Dorsolateral prefrontal cortex (tissue), 122 donors: ENCODE measurements at places on chromosomes 5 and 9. TPM values are rescaled to one million over a fixed set of nuclear protein-coding genes. Genes with fewer than 3 reads are reported as not detected.

GRCh38 chr5:135576075-135576599 lies 2.7 kb downstream of the CXCL14 start:
- no peak for DNase-seq

- no peak for DNase-seq
These were observed 434.5 kb upstream of the TUSC1 start for GRCh38 chr9:26112724-26113123.

Gene ZFP2
- 7.4 TPM for total RNA-seq

DNA sequence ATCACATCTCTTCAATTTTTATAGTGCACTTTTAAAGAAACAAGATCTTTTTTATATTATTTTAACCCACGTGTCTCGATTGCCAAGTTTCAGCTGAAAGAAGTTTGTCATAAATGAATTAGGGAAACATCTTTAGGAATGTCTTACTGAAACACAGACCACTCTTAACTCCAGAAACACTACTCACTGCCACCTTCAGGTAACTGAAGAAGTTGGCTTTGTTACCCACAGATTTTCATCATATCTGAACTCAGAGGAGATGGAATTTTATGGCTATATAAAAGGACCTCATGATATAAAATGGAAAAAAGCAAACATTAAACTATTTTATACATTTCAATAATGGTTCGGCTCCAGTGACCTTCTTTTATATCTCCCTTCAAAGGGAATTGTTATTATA lies 158.0 kb downstream of the SEMA5A start:
- no peak for DNase-seq

DNA sequence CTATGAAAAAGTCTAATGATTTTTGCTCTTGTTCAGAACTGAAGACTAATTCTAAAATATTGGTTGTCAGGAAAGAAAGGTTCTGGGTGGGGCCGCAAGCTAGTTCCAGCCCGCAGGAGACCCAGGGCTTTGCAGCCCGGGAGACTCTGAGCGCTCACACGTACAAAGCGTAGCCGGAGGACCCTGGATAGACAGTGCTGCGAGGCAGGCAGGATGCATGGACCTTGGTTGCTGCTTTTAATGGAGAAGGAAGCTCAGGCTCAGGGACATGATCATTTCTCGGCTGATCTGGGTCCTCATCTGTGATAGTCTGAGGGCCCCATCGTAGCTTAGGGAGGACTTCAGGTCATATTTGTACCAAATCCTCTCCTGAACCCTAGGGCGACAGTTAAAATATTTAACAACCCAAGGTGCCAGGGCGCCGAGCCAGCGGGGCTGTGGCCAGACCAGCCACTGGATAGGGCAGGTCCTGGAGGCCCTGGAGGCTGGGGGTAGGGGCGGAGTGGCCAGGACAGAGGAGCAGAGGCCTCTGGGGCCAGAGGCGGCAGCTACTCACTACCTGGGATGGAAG lies 70.1 kb upstream of the UNC5A start:
- peak; percentile 11 for DNase-seq

Gene STPG3
- not detected for total RNA-seq

DNA sequence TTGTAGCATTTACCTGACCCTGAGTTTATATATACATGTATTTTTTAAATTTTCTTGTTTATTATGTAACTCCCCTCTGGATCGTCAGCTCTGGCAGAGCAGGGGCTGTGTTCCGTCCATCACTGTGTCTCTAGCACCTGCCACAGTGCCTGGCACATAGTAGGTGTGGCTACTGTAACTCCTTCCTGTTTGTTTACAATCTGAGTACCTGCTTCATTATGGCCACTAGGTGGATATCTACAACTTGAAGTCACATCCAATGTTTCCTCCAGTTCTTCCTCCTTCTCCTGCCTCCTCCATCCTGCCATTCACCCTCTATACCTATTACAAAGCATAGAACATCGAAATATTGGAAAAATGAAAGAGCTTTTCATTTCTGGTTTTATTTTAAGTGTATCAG lies 14.2 kb upstream of the PPP1R2B start:
- no peak for DNase-seq

Gene URM1
- total RNA-seq, result 60.8 TPM

Gene TMEM245
- total RNA-seq, result 64.6 TPM

Gene SPINK7
- not detected for total RNA-seq

Gene PAM
- 77.2 TPM for total RNA-seq

DNA sequence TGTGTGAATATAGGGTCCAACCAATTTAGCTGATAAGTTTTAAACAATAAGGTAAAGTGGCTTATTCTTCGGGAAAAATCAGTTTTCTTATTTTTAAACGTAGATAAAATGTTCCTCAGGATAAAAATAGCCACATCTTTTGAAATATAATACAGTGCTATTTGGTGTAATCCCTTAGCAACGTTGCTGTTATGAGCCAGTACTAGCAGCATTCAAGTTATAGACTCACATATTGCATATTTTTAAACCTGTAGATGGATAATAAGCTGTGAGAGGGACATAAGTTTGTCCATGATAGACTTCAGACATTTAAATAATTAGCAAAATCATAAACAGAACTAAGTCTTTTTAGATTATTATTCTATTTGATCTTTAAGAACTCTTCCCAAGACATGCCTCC lies 6.3 kb downstream of the PDE4D start:
- DNase-seq, result no peak

DNA sequence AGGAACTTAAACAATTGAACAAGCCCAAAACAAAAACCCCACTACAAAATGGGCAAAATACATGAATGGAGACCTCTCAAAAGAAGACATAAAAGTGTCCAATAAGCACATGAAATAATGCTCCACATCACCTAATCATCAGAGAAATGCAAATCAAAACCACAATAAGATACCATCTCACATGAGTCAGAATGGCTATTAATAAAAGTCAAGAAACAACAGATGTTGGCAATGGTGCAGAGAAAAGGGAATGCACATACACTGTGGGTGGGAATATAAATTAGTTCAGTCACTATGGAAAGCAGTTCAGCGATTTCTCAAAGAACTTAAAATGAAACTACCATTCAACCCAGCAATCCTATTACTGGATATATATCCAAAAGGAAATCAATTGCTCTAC lies 337.4 kb upstream of the GRIA1 start:
- no peak for DNase-seq

Gene FRMPD1
- 5.7 TPM for total RNA-seq

Gene SLC34A3
- not detected for total RNA-seq

Gene SPACA9
- total RNA-seq, result 16.2 TPM

- DNase-seq, result no peak
These were observed 21.1 kb upstream of the TERT start for GRCh38 chr5:1315709-1316587.

DNA sequence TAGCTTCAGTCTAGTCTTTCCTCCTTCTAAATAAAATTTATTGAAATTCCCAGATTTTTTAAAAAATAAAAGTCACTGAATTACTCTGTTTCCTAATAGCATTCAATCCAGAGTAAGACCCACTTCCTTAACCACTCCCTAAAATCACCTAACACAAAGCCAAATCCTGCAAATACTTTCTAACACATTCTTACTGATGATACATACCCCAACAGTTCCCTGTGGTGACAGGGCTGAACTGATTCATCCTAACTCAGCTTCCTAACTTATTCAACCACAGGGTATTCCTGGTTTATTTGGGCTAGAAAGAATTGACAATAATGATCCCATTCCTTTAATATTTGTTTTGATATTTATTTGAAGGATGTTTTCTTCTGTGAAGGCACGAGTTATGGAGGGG lies 40.7 kb upstream of the ZNF300 start:
- DNase-seq, result no peak

- no peak for DNase-seq
These were observed 54.5 kb upstream of the NUDT12 start for GRCh38 chr5:103617090-103617489.

DNA sequence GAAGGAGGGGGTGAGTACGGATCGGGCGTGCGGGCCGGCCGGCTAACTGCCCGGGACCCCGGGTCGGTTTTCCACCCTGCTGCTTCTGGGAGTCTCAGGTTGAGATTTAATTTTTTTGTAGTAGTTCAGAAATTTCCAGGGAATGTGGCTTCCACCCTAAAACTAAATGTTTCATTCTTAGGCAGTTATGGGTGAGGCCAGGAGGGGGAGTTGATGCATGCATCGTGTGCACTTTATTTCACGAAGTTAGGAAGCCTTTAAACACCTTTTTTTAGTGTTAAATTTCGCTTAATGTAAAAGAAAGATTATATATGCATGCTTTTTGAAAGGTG lies 905 bp downstream of the CDK9 start:
- no peak for DNase-seq

DNA sequence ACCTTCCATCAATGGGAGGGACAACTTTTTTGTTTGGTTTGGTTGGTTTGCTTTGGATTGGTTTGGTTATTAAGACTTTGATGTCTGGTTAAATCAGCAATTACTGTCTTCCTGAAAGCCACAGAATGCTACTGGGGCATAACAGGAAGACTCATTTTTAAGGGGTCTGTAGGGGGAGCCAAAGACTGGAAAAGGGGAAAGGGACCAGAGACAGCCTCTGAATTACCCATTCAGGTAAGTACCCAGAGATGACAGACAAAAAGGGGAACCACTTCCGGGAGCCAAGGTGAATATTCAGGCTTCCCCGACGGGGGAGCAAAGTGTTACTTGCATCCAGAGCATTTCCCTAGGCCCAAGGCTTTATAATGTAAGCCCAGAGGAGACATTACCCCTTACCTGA lies 4.6 kb upstream of the FEM1C start:
- DNase-seq, result no peak

Gene PAIP1
- 67.0 TPM for total RNA-seq

DNA sequence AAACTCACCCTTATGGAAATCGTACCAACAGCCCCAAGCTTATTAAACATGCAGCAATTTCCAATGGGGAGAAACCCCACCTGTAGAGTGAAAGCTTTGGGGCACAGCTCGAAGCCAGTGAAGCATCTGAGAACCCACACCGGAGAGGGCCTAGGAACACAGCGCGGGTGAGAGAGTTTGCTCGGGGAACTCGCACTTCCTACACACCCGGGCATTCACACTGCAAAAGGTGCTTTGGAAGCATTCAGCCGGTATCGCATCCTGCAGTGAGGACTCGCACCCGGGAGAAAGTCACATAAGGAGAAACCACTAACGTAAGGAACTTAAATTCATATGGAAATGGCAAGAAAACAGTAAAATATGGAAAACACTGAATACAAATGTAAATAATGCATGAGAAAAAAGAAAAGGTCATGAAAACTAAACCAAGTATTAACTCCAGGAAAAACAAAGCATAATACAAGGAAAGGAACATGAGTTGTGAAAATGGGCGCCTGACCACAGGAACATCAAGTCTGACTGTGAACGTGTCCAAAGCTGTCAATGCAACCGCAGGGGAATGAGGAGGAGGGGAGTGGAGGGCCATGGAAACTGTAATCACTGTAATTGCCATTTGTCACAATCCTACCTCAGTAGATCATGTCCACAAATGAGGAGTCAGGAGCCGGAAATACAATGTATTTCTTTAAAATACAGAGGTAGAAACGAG lies 28.7 kb downstream of the CAMSAP1 start:
- DNase-seq, result no peak

DNA sequence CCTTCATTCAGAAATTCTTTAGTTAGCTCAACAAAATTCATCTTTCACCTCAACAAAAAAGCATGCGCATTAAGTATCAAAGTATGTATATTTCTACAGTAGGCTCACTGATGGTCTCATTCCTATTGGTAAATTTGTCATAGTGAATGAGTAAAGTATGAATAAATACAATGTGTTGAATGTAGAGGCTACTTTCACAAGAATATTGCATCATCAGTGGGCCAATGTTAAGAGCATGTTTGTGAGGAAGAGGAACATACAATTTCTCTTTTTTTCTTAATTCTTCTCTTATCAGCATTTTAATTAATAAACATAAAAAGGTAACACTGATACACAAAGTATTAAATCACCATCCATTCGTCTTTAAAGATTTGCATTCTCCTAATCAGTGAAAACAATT lies 505.1 kb downstream of the CETN3 start:
- DNase-seq, result no peak

- no peak for DNase-seq
These were observed 10.9 kb upstream of the CLIC3 start for GRCh38 chr9:137007108-137007815.

Gene SMIM32
- total RNA-seq, result 2.5 TPM

GRCh38 chr9:7137571-7137970 lies 379.8 kb downstream of the KDM4C start:
- no peak for DNase-seq

GRCh38 chr5:177530638-177531037 lies 13.9 kb upstream of the DDX41 start:
- DNase-seq, result no peak

- DNase-seq, result no peak
These were observed 84.5 kb upstream of the CTNNA1 start for GRCh38 chr5:138668451-138669380.

Gene OR1B1
- not detected for total RNA-seq

GRCh38 chr5:82728926-82729702 lies 348.1 kb downstream of the TMEM167A start:
- no peak for DNase-seq

DNA sequence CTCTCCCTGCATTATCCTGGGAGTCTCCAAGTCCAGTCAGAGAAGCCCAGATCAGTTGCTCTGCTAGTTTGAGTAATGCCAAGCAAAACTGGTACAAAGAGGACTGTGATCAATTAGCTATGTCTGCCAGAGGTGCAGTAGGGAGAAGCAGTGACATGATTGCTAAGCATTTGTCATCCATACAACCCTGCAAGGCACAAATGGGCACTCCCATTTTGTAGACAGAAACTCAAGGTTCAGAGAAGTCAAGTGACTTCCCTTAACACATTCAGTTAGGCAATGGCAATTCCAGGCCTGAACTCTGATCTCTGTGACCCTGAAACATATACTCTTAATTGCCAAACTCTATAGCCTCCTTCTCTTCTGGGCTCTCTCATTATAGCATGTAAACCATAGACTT lies 34.0 kb downstream of the NDST1 start:
- DNase-seq, result no peak

DNA sequence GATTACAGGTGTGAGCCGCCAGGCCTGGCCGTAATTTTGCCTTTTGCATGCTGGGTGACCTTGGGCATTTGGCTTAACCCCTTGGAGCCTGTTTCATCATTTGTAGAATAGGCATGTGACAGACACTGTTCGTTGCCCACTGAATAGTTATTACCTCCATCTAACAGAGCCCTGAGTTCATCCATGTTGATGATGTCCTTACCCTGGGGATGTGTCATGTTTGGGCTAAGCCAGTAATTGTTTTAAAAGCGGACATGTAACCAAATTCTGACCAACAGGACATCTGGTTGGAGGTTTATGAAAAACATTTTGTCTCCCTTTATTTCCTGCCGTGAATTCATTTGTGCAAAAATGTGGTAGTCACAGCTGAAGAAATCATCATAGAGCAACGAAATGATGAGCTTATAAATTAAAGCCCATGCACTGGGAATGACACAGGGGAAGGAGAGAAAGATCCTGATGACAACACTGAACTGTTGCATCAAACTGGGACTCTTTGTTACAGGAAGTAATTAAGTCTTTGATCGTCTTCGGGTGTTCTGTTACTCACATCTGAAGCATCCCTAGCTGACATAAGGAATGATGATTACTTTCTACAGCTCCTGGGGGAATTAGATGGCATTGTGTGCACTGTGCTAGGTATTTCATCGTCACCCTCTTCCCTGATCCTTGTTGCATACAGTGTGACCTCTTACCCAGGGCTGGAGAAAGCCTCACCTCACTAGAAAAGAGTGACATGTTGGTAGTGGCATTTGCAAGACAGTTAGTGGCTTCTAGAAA lies 117.8 kb downstream of the FGF18 start:
- DNase-seq, result no peak
